Left forelimb (tissue), 1 donor: ENCODE measurements at places on chromosomes 1 and 21.
A peak's percentile ranks its signal among the peaks of the same experiment; 100 is the strongest.

DNA sequence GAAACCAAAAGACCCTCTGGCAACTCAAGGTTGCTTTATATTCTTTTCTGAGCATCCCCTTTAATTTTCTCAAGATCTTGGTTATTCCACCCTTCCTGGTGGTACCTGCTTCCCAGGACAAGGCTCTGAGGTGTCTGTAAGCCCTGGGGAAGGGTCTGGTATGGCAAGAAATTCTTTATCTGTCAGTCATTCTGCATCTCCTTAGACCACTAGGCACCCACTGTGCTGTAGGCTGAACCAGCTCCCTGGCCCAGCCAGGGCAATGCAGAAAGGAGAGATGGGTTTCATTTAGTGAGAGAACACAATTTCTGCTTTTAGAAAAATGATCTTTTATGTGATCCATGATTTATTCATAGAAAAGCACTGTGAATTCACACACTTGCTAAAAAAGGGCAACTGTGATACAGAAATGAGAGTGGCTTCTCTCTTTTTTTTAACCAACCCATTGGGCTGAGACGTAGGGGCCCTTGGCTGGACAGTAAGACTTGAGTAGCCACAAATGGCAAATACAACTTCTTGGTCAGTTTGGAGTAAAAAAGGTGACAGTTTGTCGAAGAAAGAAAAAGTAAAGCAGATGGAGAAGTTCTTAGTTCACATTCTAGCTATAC is 4.1 kb downstream of the UROD start:
- DNase-seq: no peak

DNA sequence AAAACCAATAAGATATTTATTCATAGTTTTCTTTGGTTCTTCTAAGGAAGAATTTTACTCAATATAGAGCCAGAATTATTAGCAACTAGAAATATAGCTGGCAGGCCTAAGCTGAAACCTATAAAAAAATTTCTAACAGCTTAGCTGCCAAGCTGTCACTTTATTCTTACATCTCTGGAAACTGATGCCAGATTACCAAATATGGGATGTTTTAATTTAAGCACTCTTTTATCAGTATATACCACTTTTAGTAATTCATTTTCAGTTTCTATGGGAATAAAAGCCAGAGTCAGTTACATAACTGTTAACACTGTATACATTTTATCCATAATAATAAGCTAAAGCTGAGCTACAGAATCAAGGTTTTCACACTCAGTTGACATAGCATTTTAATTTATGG is 68.7 kb upstream of the MPC2 start:
- DNase-seq: no peak

DNA sequence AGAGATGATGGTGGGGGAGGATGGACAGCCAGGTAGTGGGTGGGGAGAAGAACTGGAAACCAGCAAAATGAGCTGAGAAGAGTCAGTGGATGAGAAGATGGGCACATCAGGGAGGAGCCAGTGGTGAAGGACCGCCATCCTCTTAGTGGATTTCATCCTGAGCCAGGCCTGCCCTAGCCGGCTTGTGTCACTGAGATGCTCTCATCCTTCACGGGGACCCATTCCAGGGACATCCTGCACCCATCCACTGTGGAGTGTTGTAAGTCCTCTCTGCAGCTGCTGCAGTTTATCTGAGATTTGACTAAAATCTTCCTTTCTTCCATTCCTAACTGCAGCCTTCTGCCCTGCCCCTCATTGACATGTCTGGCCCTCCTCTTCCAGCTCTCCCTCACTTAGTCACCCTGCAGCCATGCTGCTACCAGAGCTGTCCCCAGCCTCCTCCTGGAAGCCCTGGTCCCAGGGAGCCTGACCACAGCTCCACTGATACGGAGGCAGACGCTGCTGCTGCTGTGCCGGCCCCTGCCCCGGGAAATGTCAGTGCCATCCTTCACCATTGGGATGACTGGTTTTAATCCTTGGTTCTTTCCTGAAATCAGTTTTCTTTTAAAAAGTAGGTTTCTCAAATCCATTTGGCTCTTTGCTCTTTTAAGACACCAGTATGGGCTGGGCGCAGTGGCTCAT is 33.2 kb downstream of the STUM start:
- DNase-seq: no peak

GRCh38 chr1:68442822-68443556 is 6.8 kb downstream of the RPE65 start:
- DNase-seq: no peak

DNA sequence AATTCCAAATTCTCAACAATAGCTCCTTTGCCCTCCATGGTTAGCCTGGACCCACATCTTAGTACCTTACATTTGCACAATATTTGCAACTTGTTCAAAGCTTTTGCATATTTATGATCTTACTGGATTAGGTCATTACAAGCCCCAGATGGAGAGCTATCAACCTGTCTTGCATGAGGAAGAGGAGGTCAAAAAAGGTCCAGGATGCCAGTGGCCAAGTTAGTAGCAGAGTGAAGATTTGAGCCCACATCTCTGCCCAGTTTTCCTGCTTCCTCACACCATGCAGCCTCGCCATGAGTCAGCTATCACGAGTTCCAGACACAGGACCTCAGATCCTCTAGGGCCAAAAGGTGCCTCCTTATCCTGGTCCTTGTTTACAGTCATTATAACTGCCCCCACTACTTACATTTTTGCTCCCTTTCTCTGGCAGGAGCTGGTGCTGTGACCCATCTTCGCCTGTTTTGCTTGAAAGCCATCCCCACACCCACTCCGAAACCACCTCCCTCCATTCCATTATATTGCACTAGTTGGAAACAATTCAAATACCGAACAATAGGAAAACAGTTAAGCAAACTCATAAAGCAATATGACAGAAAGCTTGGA is 5.0 kb upstream of the AHCYL1 start:
- no peak for DNase-seq

- no peak for DNase-seq
These were observed 38.6 kb upstream of the MAGOH start for GRCh38 chr1:53276902-53277281.

DNA sequence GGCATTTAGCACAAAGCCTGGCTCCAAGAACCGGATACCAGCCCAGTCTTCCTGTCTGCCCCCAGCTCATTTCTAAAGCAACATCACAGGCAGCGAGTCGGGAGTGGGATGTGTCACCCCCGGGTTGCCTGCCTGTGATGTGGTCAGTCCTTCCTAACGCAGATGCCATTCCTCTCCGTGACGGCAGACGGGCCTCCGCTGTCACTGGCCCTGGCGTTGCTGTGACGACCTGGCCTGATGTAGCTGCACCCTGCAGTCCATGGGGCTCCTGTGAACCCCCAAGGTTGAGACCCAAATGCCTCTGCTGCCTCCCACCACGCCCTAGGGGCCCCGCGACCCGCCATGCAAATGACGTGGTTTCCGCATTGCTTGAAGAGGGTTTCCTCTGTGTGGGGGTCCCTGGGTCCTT is 12.3 kb downstream of the TNFRSF1B start:
- no peak for DNase-seq

- no peak for DNase-seq
These were observed 423.5 kb downstream of the KIF26B start for GRCh38 chr1:245578308-245578707.

- DNase-seq: no peak
These were observed 488 bp downstream of the SLC35D1 start for GRCh38 chr1:67053535-67053784.

DNA sequence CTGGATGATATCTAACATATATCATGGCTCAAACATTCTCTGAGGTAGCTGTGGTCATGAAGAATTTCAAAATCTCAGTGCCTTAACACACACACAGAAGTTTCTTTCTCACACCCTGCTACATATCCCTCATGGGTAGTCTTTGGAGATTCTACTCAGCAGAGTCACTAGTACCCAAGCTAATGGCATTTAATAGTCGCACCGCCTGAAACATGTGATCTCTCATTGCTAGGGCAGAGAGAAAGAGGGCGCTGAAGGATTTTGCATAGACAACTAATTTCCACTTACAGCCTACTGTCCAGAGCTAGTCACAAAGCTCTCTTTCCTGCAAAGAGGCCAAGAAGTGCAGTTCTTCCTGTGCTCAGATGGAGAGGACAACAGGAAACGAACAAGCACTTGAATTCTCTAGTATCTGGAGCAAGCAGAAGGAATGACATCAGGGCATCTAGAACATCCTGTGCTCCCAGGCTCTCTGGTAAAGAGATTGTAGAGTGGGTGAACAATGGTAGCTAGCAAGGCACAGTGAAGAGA is 183.4 kb upstream of the PTBP2 start:
- no peak for DNase-seq

DNA sequence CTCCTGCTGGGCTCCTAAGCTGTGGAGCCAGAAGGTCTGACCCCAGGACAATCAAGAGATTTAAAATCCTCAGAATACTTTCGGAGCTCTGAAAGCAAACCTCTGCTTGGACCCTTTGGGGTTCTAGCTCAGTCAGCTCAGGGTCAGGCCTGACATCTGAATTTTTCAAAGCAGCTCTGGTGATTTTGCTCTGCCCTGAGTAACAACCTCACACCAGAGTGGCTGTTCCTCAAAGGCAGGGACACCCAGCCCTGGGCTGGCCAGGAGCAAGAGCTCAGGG is 11.9 kb downstream of the SLC1A7 start:
- DNase-seq: no peak

- DNase-seq: no peak
These were observed 53.4 kb downstream of the WLS start for GRCh38 chr1:68178821-68179490.

GRCh38 chr1:219279017-219279770 is 105.5 kb downstream of the LYPLAL1 start:
- DNase-seq: no peak

GRCh38 chr1:112790920-112791722 is 76.0 kb upstream of the PPM1J start:
- no peak for DNase-seq

DNA sequence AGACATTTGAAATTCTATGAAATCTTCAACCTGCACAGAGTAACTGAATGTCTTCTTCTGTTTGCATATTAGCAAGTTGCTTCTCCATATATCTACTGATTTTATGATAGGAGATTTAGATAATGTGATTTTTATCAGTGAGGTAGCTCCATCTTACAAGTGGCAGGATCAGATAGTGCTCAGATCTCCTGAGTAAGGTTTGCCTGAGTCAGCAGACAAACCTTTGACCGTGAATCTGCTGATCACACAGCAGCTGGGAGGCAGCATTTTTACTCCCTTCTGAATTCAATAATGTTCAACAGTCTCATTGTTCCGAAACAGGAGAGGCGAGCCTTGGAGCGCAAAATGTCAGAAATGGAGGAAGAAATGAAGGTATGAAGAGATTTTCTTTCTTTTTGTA is 141.4 kb downstream of the SYT2 start:
- no peak for DNase-seq

GRCh38 chr1:43648876-43649477 is 972 bp upstream of the KDM4A start:
- no peak for DNase-seq

DNA sequence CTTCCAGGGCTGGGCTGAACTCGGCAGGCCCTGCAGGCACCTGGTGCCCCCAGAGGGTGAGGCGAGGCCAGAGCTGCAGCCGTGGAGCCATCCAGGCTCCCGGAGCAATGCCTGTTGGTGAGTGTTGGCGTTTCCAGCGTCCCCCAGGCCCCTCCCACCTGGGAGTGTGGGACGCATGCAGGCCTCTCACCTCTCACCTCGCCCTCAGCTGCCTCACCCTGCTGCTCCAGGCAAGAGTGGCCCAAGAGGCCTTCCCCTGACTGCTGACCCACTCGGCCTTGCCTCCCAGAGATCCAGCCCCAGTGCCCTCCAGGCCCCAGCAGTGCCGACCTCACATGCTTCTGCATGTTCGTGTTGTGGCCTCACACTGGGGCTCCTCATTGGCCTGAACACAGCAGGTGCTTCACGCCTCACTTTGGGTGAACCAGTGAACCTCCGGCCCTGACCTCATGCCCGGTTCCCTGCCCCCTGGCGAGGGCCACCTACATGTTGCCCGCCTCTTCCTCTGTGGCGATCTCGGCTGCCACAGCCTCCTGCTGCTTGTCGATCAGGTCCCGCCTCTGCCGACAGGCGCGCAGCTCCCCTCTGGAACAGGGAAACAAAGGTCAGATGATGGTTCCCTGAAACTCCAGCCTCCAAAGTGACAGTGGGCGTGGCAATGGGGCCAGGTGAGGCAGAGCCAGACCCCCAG is 17.0 kb downstream of the CFAP74 start:
- DNase-seq: no peak

DNA sequence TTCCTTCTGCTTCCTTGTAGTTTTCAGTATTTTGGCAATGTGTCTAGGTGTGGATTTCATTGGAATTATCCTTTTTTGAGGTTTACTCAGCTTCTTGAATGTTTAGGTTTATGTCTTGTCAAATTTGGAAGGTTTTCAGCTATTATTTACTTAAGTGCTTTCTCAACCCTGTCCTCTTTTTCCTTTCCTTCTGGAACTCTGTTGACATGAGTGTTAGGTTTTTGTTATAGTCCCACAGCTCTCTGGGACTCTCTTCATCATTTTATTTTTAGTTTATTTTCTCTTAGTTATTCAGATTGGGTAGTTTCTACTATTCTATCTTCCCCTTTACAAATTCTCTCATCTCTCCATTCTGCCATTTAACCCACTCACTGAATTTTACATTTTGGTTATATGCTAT is 63.1 kb upstream of the GPR88 start:
- no peak for DNase-seq

DNA sequence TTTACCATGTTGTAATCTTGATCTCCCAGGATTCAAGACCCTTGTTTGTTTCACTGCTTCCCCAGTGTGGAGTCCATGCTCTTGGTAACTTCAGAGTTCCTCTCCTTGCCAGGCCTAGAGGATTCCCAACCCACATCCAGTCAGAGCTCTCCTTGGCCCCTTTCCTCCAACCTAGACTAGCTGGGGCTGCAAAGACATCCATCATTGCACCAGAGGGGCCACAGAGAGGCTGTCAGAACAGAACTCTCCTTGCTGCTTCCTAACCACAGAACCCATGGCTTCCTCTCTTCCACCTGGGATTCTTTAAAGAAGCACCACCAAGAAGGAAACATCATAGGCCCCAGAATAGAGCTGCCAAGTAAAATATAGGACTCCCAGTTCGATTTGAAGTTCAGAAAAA is 81.0 kb downstream of the HMGB4 start:
- DNase-seq: no peak

DNA sequence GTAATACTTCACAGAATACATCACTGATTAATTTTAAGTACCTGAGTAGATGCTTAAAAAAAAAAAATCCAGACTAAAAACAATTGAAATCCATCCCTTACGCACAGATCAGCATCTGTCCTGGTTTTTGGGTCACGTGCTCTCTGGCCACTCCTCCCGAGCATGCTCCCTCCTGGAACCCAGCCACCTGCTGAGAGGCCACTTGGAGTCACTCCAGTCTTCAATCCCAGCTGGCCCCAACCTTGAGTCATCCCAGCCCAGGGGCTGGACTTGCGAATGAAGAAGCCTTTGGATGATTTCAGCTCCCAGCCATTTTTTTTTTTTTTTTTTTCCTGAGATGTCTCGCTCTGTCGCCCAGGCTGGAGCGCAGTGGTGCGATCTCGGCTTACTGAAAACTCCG is 8.9 kb downstream of the MAP1LC3C start:
- DNase-seq: peak; percentile 89

- DNase-seq: no peak
These were observed 123.9 kb downstream of the PTBP2 start for GRCh38 chr1:96845464-96845863.

DNA sequence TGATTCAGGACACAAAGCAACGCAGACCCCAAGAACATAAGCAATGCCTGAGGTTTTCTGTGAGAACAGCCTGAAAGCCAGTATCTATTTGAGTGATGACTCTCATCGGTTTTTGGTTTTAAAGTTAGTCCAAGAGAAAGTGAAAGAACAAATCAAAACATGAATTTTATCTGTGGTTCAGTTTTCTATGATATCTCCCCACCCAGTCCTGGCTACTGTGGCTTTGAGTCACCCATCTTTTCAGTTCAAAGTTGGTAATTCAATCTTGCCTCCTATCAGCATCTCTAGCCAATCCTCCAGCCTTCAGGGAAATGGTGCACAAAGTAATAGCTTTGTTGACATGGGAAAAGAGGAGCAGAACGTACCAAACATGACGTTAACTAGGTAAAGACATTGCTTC is 40.5 kb upstream of the KRTAP19-8 start:
- DNase-seq: no peak
